ENCODE measurements at places on chromosomes 4 and X. TPM values are rescaled to one million over a fixed set of nuclear protein-coding genes. Genes with fewer than 3 reads are reported as not detected.

The FDCSP gene
- not detected for total RNA-seq

- no peaks in the 10 kb centered on the region for H3K27me3 ChIP-seq
- H3K4me1 ChIP-seq = no peaks in the 10 kb centered on the region
- H3K27ac ChIP-seq = no peak overlapping the region
- no peak overlapping the region for H3K4me3 ChIP-seq
- no peak for DNase-seq
- no peaks in the 10 kb centered on the region for H3K36me3 ChIP-seq
Measured at GRCh38 chr4:57490520-57491255, 380.5 kb upstream of the IGFBP7 start.

- no peaks in the 10 kb centered on the region for H3K36me3 ChIP-seq
- no peak overlapping the region for H3K4me3 ChIP-seq
- H3K27me3 ChIP-seq = no peaks in the 10 kb centered on the region
- DNase-seq = no peak
Measured at GRCh38 chrX:48848847-48849246, 13.4 kb upstream of the PCSK1N start.

- H3K27ac ChIP-seq = no peak overlapping the region
- no peaks in the 10 kb centered on the region for H3K4me1 ChIP-seq
- DNase-seq = no peak
- H3K36me3 ChIP-seq = no peaks in the 10 kb centered on the region
- no peaks in the 10 kb centered on the region for H3K27me3 ChIP-seq
Measured at GRCh38 chrX:30895370-30895769, 6.3 kb upstream of the TAB3 start.

The RPA4 gene
- total RNA-seq = 0.60 TPM

The FAM241A gene
- 1.7 TPM for total RNA-seq

The FTSJ1 gene
- 34.8 TPM for total RNA-seq

The SMIM10L2A gene
- total RNA-seq = 17.2 TPM

DNA sequence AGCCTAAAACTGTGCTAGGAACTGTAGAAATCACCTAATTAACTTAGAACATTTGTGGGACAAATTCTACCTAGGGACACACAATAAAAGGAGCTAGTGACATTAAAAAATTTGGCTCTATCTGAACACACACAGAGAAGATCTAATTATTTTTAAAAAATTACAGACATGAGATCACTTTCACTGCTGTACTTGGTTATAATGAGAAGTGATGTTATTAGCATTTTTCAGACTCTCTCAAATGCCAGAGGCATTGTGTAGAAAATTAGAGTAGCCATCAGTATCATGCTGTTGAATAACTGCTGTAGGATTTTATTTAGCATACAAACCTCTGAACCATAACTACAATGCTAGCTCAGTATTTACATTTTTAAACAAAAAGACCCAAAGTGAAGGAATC is 109.1 kb upstream of the ANK2 start:
- no peak overlapping the region for H3K4me3 ChIP-seq
- no peaks in the 10 kb centered on the region for H3K4me1 ChIP-seq

The AFAP1 gene
- 16.3 TPM for total RNA-seq

The ADGRL3 gene
- total RNA-seq = 8.0 TPM

- H3K27me3 ChIP-seq = peaks cover 100% of the 10 kb centered on the region
- no peak overlapping the region for H3K4me3 ChIP-seq
- H3K27ac ChIP-seq = no peak overlapping the region
- H3K36me3 ChIP-seq = no peaks in the 10 kb centered on the region
- DNase-seq = no peak
Measured at GRCh38 chr4:84490663-84491062, 8.4 kb downstream of the NKX6-1 start.

DNA sequence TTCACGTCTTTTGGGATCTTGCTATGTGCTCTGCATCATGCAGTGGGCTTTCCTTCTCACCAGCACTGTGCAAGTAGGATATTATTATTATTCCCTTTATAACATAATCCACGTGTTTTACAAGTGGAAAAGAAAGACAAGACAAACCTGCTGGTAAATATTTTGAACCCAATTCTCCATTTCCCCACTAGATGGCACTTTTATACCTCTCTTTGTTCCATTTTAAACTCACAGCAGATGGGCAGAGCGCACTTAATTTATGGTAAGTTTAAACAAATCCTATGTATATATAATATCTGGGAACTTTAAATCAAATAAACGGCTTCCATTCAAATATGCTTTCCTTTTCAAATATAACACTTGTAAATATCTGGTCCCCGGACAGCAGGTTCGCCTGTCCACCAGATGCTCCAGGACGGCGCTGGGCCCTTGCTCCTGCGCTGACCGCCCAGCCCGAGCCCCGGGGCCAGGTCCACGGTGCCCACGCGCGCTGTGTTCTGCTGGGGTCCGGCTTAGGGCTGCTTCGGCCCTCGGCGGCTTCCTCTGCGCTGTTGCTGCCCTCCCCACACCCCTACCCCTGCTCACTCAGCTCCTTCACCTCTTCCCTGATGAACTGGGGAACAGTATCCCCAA is 31.1 kb downstream of the F11 start:
- H3K4me3 ChIP-seq = no peak overlapping the region
- DNase-seq = peak; percentile 60
- no peaks in the 10 kb centered on the region for H3K4me1 ChIP-seq
- H3K27me3 ChIP-seq = peaks cover 22% of the 10 kb centered on the region

DNA sequence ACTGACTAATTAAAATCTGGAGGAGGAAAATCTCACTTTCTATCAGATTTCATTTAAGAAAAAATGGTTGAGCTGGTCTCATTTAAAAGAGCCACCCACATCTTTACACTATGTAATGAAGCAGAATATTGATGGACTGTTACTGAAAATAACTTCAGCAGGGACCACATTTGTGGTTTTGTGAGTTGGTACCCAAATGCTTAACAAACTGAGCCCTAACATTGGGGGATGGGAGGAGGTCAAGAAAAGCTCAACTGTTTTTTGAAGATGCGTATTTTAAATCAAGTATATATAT is 30.1 kb downstream of the HOPX start:
- no peak overlapping the region for H3K4me3 ChIP-seq
- H3K27me3 ChIP-seq = peaks cover 36% of the 10 kb centered on the region
- no peaks in the 10 kb centered on the region for H3K4me1 ChIP-seq

DNA sequence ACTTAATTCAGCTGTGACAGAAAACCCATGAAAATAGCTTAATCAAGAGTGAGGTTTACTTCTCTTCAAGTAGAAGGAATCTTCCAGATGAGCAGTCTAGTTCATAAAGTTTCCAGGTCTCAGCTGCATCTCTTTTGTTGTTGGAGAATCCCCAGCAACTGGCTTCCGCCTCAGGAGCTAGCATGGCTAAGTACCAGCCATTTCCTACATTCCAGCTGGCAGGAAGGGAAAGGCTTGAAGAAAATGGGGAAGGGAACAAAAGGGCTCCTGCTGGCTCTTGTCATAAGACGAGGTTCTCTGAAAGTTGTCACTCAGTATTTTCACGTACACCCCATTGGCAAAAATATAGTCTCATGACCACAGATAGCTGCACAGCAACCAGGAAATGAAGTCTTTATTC is 27.3 kb upstream of the TRIM2 start:
- H3K4me1 ChIP-seq = no peaks in the 10 kb centered on the region
- H3K36me3 ChIP-seq = no peaks in the 10 kb centered on the region
- no peaks in the 10 kb centered on the region for H3K27me3 ChIP-seq
- no peak overlapping the region for H3K27ac ChIP-seq

DNA sequence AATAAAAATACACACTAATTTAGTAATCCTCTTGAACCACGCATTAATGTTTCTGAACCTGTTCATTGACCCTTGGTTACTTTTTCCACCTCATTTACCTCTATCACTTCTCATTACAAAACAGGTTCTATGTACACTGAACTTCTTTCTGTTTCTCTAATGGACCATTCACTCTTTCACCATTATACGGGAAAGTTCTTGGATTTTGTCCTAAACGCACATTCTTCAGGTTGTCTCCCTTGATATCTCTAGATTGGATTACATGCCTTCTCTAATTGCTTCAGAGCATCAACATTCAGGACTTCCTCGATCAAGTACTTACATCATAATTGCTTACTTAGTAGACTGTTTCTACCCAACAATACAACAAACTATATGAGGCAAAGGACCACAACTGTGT is 359.4 kb upstream of the FSTL5 start:
- no peak overlapping the region for H3K4me3 ChIP-seq
- no peaks in the 10 kb centered on the region for H3K27me3 ChIP-seq
- no peak overlapping the region for H3K27ac ChIP-seq

DNA sequence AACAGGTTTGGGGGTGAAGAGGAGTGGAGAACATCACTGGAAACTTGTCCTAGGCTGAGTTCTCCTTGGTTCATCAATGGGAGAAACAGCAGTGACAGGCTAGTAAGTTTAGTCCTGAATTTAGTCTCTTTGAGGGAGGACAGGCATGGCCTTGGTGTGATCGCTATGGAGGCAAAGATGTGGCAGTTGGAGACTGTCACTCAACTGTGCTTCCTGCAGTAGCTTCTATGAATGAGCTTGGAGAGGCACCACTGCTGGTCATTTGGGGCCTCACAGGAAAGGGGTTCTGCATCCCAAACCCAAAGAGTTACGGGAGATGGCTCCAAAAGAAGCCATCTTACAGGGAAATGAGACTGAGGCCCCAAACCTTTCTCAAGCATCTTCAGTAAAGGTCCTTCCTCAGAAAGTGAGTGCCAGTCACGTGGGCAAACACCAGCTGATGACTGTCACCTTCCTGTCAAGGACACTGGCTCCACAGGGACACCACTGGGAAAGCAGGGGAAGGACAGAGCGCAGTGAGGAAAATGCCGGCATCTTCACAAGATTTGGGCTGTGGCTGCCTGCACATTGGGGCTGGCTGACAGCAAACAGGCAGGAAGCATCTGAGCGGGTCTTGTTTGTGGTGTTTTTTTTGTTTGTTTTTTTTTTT is 7.2 kb downstream of the MRFAP1 start:
- no peak overlapping the region for H3K4me3 ChIP-seq
- no peak for DNase-seq
- H3K27ac ChIP-seq = no peak overlapping the region
- H3K27me3 ChIP-seq = no peaks in the 10 kb centered on the region

The MOSPD2 gene
- total RNA-seq = 11.1 TPM

The IL2RG gene
- not detected for total RNA-seq

The FAM149A gene
- total RNA-seq = 9.1 TPM

GRCh38 chr4:74311696-74312313 is 3.5 kb downstream of the EPGN start:
- peak; percentile 82 for DNase-seq
- H3K27me3 ChIP-seq = no peaks in the 10 kb centered on the region
- no peaks in the 10 kb centered on the region for H3K36me3 ChIP-seq
- no peaks in the 10 kb centered on the region for H3K4me1 ChIP-seq
- H3K4me3 ChIP-seq = no peak overlapping the region

DNA sequence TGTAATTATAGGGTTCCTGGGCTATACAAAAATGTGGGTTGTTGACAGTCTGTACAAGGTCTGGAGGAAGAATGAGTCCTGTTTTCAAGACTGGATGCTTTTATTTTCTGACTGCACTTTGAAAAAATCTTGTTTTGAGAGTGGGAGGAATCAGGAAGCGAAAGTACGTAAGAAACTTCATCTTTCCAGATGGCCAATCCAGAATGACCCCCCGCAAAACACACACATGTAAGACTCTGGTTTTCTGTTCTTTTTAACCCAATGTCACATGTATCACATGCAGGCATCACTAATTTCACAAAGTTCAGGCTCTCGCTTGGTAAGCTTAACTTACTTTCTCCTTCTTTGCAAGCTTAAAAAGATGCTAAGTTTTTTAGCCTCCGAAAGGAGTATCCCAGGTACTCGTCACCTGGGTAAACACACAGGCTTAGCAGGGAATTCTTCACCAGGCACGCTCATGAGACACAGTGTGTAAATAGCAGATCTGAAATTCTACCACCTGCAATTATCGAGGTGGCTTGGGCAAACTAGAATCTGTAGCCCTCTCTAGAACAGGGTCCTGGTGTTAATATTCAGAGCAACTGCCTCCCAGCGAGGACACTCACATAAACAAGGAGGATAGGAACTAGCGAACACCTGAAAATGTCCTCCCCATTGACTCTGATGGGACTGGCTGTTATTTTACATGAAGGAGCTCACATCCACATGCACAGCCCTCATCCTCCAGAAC is 90.7 kb downstream of the NSUN7 start:
- H3K4me1 ChIP-seq = no peaks in the 10 kb centered on the region
- DNase-seq = no peak
- H3K27ac ChIP-seq = no peak overlapping the region
- no peak overlapping the region for H3K4me3 ChIP-seq
- no peaks in the 10 kb centered on the region for H3K27me3 ChIP-seq
- no peaks in the 10 kb centered on the region for H3K36me3 ChIP-seq

The PABPC1L2B gene
- not detected for total RNA-seq

The SOX3 gene
- total RNA-seq = 0.32 TPM

The PNMA5 gene
- not detected for total RNA-seq

The RNF128 gene
- total RNA-seq = 0.18 TPM

- no peaks in the 10 kb centered on the region for H3K36me3 ChIP-seq
- DNase-seq = no peak
- H3K4me1 ChIP-seq = no peaks in the 10 kb centered on the region
- H3K27ac ChIP-seq = no peak overlapping the region
- H3K4me3 ChIP-seq = no peak overlapping the region
- no peaks in the 10 kb centered on the region for H3K27me3 ChIP-seq
Measured at GRCh38 chr4:90546114-90546513, 418.9 kb downstream of the CCSER1 start.

The BDH2 gene
- total RNA-seq = 91.9 TPM

GRCh38 chr4:7654550-7655445 is 220.1 kb upstream of the PSAPL1 start:
- DNase-seq = no peak
- peak overlapping the region; percentile 40 for H3K27ac ChIP-seq
- no peaks in the 10 kb centered on the region for H3K36me3 ChIP-seq
- H3K4me1 ChIP-seq = peaks cover 16% of the 10 kb centered on the region
- no peaks in the 10 kb centered on the region for H3K27me3 ChIP-seq

The HTN3 gene
- total RNA-seq = not detected

The DUSP9 gene
- total RNA-seq = 8.7 TPM

- H3K27ac ChIP-seq = no peak overlapping the region
- H3K4me1 ChIP-seq = no peaks in the 10 kb centered on the region
- H3K4me3 ChIP-seq = no peak overlapping the region
- H3K36me3 ChIP-seq = no peaks in the 10 kb centered on the region
Measured at GRCh38 chrX:71996136-71996535, 85.5 kb downstream of the NHSL2 start.

- no peak overlapping the region for H3K4me3 ChIP-seq
- H3K27me3 ChIP-seq = no peaks in the 10 kb centered on the region
- no peak for DNase-seq
- peaks cover 6% of the 10 kb centered on the region for H3K4me1 ChIP-seq
Measured at GRCh38 chr4:89336818-89337420, 29.3 kb upstream of the GPRIN3 start.

DNA sequence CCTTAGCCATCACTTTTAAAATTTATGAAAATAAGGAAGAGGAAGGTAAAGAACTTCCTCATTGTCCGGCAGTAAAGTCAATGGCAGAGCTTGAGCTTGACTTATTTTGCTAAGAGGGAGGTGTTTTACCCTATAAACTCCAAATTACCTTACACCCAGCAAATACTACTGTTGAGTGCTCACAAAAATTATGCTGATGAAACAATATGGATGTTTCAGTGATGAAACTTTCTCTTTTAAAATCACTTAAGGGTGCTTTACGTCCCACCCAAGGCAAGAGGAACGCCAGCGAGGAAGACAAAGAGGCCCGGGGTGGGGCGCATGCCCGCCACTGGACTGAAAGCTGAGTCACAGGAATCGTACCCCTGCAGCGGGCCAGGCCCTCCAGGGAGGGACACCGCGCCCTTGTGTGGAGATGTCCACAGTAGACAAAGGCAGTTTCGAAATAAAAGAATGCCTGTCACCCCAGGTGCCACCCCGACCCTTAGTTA is 560 bp upstream of the TMSB4X start:
- no peaks in the 10 kb centered on the region for H3K4me1 ChIP-seq
- no peaks in the 10 kb centered on the region for H3K27me3 ChIP-seq
- H3K27ac ChIP-seq = no peak overlapping the region
- DNase-seq = peak; percentile 66
- H3K4me3 ChIP-seq = peak overlapping the region; percentile 91
- no peaks in the 10 kb centered on the region for H3K36me3 ChIP-seq

All from cardiac muscle cell (in vitro differentiated cells and primary cell).